ENCODE measurements at places on chromosomes 13 and 19.
A peak's percentile ranks its signal among the peaks of the same experiment; 100 is the strongest.

- no peak for DNase-seq
Observed at GRCh38 chr13:50161052-50161451, 145.8 kb downstream of the KCNRG start.

DNA sequence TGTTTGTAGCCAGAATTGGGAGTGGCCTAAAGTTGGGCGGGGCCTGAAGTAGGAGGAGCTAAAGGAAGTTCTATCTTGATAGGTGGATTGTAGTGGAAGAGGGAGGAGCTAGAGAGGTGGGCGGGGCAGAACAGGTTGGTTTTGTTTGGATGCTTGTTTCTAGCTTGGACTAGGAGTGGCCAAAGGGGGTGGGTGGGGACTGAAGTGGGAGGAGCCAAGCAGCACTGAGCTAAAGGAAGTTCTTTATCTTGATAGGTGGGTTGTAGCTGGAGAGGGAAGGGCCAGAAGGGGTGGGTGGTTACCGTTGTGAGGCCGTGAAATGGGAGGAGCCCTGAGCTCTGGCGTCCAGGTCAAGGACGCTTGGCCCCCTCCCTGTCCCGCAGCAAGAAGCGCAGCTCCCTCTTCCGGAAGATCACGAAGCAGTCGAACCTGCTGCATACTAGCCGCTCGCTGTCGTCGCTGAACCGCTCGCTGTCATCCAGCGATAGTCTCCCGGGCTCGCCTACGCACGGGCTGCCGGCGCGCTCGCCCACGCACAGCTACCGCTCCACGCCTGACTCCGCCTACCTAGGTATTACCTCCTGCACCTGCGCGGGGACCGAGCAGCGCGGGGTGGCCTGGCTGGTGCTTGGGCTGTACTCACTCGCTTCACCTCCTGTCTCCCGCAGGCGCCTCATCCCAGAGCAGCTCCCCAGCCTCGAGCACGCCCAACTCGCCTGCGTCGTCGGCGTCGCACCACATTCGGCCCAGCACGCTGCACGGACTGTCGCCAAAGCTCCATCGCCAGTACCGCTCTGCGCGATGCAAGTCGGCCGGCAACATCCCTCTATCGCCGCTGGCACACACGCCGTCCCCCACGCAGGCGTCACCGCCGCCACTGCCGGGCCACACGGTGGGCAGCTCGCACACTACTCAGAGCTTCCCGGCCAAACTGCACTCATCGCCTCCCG, 8.0 kb downstream of the DNASE2 start:
- peak; percentile 12 for DNase-seq

DNA sequence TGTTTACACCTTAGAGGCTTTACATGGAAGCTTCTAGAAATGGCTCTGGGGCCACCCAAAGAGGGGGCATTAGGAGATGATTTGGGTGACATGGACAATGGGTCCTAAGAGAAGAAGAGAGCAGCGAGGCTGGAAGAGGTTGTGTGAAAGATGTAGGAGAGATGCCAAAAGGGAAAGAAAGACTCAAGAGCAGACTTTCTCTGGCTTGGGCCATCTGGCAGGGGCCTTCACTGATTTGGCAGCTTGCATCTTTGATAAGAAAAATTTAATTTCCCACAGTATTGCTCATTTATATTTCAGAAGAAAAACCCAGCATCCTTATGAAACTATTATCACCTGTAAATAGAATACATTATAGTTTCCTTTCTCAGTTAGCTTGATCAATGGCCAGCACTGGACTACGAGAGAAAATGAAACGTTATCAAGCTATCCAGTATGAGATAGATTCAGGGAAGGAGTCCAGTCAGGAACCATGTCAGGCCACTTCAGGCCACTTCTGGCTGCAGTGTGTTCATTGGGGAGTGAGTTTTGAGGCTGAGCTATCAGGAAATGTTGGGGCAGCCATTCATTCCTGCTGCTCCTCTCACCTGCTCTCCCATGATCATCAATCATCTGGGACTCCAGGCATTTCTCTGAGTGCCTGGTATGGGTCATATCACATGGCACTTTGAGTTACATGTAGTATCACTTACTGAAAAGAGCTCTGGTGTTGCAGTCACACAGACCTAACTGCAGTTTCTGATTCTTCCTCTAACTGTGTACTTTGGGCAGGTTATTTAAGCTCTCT, 10.3 kb downstream of the SCEL start:
- DNase-seq, result no peak

DNA sequence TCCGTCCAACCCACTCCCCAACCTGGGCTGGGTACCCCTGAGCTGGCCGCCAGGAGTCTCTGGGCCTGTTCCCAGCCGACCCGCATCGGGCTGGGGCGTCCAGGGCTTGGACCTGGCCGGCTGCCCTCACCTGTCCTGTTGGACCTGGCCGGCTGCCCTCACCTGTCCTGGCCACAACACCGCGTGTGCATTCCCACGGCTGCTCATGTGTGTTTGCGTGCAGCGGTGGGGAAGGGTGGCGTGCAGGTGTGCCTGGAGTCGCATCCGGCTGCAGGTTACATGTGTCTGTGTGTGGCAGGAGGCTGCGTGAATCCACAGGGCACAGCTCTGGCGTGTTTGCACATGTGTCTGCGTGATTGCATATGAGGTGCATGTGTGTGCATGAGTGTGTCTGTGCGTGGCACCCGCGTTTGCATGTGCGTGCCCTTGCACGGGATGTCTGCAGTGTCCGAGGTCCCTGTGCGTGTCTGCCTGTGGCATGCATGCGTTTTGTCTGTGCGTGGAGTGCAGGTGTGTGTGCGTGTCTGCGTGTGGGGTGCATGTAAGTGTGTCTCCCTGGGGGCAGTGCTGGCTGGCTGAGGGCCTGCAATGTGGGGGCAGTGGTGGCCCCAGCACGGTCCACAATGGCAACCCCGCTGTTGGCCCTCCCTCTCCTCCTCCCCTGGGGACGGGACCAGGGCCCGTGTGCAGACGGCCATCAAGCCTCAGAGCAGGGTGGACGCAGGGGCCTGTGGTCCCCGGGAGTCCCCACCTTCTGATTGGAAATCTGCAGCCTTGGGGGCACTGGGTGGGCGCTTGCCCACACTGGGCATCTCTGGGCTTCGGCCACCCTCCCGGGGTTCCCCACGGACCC, 3.4 kb downstream of the EFNA2 start:
- no peak for DNase-seq

DNA sequence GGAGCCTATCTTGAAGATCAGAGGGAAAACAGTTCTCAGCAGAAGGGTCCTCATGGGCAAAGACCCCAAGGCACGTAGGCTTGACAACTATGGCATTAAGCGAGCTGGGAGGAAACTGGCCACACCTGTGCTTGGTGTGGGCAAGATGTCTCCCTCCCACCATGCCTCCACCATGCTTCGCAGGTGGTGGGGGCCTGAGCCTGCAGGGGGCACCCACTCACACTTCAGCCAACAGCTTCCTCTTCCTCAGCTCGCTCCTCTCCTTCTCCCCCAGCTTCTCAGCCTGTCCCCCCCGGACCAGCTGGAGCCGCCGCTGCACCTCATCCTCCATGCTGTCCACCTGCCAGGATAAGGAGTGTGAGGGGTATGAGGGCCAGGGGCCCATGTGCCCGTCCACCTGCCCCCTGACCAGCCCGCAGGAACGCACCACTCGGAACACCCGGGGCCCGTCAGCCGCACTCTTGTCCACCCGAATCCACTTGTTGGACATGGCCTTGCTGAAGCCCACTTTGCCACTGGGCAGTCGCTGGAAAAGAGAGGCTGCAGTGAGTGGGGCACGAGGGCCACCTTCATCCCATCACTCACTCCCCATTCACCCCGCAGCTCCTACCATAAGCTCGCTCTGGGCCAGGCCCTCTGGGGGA, 3.4 kb downstream of the FARSA start:
- DNase-seq, result no peak

- DNase-seq, result no peak
Observed at GRCh38 chr13:114298866-114299265, 15.4 kb upstream of the CHAMP1 start.

DNA sequence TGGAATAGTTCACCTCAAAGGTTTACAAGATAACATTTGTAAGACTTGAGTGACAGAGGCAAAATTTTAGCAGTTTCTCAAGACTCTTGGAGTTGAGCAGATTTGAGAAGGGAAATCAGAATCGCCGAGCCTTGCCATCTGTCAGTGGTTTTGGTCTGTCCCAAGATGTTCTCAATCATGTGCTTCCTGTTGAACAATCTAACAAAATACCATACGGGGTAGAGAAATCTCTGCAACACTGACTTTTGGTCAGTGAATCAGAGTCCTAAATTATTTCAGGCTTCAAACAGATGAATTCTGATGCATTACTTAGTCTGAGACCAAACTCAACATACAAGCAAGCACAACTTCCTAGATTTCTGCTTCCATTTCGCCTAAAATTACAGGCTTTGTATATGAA, 3.8 kb downstream of the KCTD12 start:
- no peak for DNase-seq

DNA sequence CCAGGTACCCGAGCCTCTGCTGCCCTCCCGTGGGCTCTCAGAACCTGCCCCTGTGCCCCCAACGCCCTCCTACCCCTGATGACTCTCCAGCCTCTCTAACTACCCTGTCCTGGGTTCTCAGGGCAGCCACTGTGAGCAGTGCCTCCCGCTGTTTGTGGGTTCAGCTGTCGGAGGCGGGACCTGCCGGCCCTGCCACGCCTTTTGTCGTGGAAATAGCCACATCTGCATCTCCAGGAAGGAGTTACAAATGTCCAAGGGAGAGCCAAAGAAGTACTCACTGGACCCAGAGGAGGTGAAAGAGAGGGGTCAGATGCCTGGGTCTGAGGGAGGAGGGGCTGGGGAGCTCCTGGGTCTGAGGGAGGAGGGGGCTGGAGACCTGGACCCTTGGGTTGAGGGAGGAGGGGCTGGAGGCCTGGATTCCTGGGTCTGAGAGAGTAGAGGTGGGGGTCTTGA, 20.0 kb downstream of the CNFN start:
- DNase-seq, result no peak

GRCh38 chr13:76481738-76482137, 404.5 kb downstream of the KCTD12 start:
- DNase-seq, result no peak

DNA sequence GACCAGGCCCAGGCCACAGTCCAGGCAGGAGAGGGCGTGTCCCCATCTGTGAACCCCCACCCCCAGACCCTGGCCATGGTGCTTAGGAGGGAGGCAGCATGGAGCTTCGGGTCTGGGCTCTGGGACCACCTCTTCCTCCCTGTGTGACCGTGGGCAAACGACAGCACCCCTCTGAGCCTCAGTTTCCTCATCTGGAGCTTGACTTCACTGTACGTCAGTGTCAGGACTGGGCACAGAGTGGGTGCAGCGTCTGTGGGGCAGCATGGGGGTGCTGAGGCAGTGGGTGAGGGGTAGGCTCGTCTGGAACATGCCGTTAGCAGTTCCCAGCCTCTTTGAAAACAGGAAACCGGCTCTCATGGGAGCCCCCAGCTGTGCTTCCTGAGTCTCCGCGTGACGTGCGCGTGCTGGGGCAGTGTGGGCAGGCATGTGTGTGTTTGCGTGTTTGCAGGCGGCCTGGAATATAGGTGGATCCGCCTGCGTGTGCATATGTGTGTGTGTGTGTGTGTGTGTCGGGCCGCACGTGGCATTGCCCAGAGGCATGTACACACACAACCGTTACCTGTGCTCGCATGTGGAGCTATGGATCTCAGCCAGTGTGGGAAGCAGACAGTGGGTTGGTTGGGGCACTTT, 15.8 kb downstream of the ARRDC2 start:
- no peak for DNase-seq

DNA sequence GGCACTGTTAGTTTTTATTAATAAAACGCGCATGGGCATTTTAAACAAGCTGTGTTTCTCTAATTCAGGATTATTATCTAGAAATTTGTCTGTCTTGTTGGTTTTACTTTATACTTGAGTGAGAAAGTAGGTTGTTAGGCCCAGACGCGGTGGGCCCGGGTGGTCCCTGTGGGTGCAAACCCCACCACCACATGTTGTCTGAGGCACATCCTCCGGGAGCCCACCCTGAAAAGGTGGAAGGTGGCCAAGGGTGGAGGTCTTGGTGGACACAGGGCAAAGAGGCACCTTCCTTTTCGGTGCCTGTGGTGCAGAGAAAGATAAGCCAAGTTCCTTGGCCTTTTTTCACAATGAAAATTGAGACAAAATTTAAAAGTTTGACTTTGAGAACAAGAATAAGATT, 16.6 kb downstream of the ATP4B start:
- DNase-seq, result no peak

- DNase-seq, result no peak
Observed at GRCh38 chr19:6766357-6767080, 716 bp downstream of the SH2D3A start.

- no peak for DNase-seq
Observed at GRCh38 chr19:16794456-16795441, 34.4 kb upstream of the SIN3B start.

DNA sequence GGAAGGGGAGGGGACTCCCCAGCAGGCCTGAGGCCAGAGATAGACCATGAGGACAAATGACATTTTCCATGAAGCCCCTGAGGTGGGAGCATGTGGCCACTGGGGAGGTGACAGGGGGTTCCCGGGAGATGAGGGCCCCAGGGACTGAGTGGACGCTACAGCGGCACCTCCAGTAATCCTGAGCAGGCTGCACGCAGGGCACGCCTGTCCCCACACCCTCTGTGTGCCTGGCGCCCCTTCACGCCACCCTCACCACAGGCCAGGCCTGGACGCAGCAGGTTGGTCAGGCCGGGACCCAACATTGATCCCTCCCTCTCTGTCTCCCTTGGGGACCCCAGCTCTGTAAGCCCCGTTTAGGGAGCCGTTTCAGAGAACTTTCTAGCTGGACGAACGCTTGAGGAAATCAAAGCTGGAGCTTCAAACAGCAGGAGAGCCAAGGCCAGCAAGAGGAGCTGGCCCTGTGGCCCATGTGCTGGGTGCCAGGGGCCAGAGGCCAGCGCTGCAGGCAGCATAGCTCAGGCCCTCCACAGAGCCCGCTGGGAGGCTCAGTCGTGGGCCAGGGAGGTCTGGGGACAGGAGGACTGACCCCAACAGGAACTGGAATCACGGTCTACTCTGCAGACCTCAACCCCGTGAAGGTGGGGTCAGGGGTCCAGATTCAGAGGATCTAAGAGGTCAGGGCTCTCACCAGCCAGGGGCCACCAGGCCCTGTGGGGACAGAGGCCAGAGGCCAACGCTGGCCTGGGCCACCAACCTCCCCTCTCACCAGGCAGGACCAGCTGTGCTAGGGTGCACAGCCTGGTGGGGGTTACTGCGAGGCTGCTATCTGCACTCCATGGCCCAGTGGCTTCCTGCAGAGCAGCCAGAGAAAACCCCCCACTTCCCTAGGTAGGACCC, 14.6 kb downstream of the LSM4 start:
- DNase-seq, result no peak

DNA sequence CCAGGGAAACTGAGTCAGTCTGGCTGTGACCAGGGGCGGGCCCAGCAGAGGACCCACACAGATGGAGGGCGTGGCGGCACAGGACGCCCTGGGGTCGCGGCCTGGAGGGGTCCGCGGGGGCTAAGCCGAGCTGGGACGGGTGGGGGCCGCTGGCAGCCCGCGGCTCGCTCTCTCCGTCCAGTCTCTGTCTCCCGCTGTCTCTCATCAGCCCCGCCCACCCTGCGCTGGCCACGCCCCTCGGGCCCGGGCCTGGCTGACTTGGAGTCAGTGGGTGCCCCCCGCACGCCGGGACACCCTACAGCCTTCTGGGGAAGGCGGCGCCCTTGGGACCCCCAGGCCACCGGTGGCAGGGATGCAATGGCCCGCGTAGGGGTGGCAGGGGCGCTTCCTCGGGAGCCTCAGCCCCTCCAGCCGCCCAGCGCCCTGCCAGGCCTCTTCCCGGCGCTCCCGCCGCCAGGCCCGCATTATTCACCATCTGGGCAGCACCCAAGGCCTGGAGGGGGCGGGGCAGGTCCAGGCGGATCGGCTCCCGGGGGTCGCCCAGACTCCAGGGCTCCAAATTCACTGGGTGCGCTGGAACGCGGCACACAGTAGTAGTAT, at the start of gene TBXA2R:
TBXA2R (minus strand) TSS at position 186 of the 600 bp plus-strand sequence. CDS start 6,241 bp downstream, outside the sequence.
- DNase-seq, result no peak
